ENCODE measurements at places on chromosomes 2 and 18.

GRCh38 chr2:169696381-169696780 lies 2.1 kb downstream of the PHOSPHO2 start:
- no peak for DNase-seq

- DNase-seq: no peak
Observed at GRCh38 chr2:233801357-233802131, 23.4 kb downstream of the MROH2A start.

- DNase-seq: no peak
Observed at GRCh38 chr18:77876319-77876865, 626.7 kb downstream of the GALR1 start.

- DNase-seq: no peak
Observed at GRCh38 chr18:10101729-10102128, 187.9 kb downstream of the VAPA start.

GRCh38 chr18:7452331-7452730 lies 114.8 kb upstream of the PTPRM start:
- no peak for DNase-seq

All from SIG-M5 (cell line).